NCI-H1092 treated with DMSO at 0.1 percent for 48 hours (cell line): ENCODE measurements at places on chromosomes 2 and 18.

- DNase-seq: no peak
Observed at GRCh38 chr18:26941584-26941983, 76.1 kb upstream of the AQP4 start.

- DNase-seq: no peak
Observed at GRCh38 chr18:6921571-6921970, 192.1 kb downstream of the ARHGAP28 start.

- DNase-seq: no peak
Observed at GRCh38 chr18:77127769-77128671, 4.6 kb downstream of the MBP start.

GRCh38 chr2:97758131-97758705, 44.8 kb downstream of the ZAP70 start:
- DNase-seq: no peak

- peak; percentile 37 for DNase-seq
Observed at GRCh38 chr18:77000527-77000926, 132.1 kb downstream of the MBP start.

GRCh38 chr2:134141598-134142340, 112.1 kb upstream of the MGAT5 start:
- DNase-seq: no peak

- no peak for DNase-seq
Observed at GRCh38 chr2:232537079-232537478, 2.4 kb upstream of the CHRNG start.

GRCh38 chr2:214631406-214631805, 178.1 kb downstream of the BARD1 start:
- no peak for DNase-seq

DNA sequence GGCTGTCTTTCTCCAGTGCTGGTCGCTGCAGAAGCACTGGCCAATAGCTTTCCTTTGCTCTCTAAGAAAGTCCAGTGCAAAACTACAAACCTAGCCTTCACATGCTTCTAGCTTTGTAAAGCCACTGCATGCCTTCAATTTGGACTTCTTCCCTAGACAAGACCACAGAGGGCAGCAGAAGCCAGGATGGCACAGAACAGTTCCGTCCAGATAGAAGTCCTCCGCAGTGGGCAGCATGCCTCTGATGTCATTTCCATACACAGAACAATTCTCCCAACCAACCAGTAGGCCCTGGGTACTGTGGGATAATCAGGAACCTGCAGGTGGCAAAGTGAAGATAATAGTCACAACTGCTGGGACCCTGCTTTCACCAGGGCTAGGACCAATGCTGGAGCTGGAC, 3.3 kb downstream of the ST6GAL2 start:
- no peak for DNase-seq

DNA sequence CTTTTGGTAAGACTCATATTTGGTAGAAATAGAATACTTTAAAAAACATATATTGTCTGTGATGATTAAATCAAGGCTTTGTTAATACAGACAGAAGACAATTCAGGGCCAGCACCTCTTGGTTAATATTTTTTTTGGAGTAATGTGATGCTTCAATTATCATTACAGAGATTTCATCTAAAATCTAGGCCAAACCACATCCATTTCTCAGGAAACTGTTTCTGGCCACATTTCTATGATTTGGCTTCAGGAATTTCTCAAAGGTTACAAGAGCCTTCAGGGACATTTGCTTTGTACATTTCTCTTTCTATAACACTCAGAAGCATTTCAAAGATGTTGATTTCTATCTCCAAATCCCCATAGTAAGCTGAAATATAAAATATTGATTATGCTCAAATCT, 614.9 kb downstream of the LRP1B start:
- no peak for DNase-seq

- no peak for DNase-seq
Observed at GRCh38 chr2:149487189-149487588, 100.4 kb downstream of the MMADHC start.

- DNase-seq: no peak
Observed at GRCh38 chr18:33761363-33761762, 183.3 kb downstream of the ASXL3 start.

DNA sequence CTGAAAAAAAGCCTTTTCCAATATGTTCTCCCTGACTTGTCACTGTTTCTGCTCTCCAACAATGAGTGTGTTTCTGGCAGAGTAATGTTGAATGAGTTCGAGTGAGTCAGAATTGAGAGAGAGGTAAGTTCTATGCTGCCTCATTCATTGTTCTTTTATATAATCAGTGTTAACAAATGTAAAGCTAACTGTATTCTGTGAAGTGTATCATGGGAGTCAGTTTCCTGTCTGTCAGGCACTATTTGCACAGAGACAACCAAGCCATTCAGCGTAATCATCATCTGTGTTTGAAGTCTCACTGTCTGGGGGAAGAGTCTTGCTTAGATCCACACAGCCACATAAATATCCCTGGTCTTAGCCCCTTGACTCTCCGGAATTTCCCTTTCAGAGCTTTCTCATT, 22.0 kb upstream of the UPP2 start:
- DNase-seq: no peak

- DNase-seq: peak; percentile 75
Observed at GRCh38 chr2:2234398-2235195, 96.5 kb downstream of the MYT1L start.

GRCh38 chr18:80103231-80103630, 5.8 kb upstream of the ADNP2 start:
- no peak for DNase-seq

- no peak for DNase-seq
Observed at GRCh38 chr2:3613524-3613905, 18.6 kb downstream of the COLEC11 start.

- DNase-seq: no peak
Observed at GRCh38 chr2:237158194-237158593, 72.5 kb downstream of the COPS8 start.

DNA sequence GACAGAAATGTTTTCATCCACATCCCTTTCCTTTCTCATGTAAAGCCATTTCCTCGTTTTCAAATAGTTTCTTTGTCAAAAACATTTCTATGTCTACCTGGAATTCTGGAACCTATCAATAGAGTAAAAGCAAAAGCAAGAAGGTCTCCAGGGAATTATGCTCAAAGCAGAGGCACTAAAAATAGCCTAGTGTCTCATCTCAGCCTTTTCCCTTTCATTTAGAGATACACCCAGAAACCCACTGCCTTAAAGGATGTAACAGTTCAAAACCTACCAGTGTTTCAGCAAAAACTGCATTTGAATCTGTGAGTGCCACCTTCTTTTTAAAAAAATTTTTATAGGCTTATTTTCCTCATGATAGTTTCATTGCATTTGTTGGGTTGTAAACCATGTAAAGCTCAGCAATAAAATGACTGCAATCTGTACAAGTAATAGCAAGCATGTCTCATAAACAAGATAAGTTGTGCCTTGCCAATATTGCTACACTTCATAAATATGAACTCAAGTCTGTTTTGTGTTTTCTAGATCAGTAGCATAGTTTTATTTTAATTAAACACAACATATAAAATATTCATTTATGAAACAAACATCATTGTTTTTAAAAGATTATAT, 927.3 kb upstream of the ACVR2A start:
- no peak for DNase-seq

GRCh38 chr18:39186008-39186407, 1620.4 kb upstream of the CELF4 start:
- DNase-seq: no peak

DNA sequence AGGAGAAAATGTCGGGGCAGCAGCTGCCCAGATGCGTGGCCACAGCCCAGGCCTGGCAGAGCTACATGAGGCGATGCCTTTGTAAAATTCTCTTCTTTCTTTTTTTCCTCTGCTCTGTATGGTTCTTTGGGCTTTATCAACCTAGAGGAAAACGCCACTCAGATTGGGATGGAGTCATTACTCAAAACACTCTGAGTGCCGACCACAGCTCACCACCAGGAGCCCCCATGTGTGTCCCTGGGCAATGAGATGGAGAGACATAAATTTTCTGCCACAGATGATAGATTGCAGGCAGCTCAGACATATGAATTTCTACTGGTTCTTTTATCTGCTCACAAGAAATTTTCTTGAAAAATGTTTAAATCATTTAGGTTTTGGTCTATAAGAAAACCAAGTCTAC, 56.0 kb downstream of the PARD6G start:
- DNase-seq: no peak

DNA sequence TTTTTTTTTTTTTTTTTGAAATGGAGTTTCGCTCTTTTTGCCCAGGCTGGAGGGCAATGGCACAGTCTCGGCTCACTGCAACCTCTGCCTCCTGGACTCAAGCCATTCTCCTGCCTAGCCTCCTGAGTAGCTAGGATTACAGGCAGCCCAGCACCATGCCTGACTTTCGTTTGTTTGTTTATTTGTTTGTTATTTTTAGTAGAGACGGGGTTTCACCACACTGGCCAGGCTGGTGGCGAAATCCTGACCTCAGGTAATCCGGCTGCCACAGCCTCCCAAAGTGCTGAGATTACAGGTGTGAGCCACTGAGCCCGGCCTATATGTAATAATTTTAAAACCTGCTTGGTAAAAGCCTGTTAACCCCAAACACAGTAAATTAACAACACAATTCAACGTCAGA, 435.7 kb downstream of the LRRTM4 start:
- DNase-seq: no peak

DNA sequence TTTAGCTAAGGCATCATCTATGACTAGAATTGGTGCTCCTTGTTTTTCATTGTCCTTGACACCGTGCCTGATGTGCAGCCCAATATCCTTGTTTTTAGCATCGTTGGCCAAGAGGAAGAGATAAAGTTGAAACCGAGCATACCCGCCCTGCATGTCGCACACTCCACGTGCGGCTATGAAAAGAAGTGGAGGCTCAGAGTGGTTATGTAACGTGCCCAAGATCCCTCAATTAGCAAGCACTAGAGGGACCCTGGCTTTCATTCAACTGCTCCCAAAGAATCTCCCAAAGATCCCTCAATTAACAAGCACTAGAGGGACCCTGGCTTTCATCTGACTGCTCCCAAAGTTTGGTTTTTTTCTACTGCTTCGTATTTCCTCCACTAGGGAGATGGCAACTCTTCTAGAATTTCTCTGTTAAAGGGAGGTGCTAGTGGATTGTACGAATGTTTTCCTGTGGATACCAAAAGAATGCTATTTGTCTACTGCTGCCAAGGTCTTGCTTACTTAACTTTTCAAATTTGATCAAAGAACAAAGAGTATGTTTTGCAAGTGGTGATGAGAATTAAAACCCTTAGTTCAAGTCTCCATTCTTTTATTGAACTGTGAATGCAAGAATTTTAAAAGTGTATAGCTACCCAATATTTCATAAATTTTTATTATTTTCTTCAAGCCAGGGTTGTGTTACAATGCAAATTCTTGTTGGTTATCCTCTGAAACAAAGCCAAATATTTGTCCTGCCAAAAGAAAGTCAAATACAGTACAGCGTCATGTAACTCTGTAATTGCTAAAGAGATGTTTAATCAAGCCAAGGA, 92.1 kb downstream of the AOX1 start:
- DNase-seq: no peak

DNA sequence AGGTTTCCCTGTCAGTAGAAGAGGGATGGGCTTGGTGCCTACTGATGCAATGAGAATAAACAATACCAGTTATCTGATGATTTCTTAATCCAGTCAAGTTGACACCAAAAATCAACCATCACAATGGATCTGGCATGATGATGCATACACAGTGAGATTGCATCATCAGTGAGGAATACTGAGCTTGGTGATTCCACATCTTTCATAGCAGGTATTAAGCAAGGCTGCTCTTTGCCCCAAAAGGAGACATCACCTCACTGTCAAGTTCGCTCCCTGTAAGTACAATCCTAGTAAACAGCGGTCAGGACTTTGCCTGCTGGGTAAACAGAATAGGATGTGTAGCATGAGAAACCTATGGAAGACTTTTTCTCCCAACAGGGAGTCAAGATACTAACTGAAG, 282.7 kb upstream of the CDH2 start:
- DNase-seq: no peak

DNA sequence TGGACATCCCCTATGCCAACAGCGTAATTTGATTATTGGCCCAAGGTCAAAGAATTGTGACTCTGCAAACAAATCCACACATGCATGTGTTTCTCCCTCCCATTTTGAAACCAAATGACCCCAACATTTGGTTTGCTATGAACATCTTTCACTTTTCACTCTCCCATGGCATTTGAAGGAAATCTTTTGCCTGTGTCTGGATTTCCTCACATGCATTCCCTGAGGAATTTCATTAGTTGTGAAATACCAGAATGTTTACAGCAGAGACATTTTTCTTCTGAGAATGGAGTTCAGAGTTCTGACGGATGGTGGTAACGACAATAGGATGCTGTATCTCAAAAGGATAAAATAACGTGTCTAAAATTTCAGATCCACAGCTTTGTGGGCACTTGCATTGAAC, 60.3 kb upstream of the LMAN1 start:
- peak; percentile 66 for DNase-seq

DNA sequence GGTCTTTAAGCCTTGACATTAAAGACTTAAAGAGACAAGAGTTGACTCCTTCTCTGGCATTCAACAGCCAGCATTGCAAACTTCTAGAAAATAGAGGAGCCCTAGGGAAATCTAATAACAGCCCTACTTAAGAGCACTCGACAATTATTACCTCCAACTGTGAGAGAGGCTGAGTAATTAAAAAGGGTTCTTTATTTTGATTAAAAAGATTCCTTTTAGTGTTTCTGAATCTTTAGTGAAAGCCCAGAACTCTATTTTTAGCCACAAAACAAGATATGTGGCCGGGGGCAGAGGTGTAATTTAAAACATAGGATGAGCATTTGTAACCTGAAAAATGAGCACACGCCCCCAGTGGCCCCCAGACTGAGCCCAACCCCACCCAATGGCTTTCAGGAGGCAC, 222.3 kb downstream of the SMAD2 start:
- DNase-seq: no peak

- no peak for DNase-seq
Observed at GRCh38 chr2:120250640-120251039, 2.0 kb upstream of the RALB start.

DNA sequence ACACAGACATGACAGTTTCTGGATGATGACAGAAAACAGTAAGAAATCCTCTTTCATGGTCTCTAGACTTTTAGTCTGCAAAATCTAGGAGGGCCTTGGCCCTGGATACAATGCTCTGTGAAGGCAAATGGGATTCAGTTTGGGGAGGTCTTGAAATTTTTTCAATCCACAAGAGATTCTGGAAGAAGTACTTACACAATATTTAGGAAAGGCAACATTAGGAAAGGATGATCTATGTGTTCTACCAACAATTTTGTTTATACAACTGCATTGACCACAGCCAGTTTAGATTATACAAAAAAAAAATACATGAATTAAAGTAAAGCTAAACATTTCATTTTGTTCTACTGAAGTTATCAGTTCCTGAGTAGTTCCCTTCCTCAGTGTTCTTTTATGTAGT, 208.0 kb downstream of the SRBD1 start:
- no peak for DNase-seq

DNA sequence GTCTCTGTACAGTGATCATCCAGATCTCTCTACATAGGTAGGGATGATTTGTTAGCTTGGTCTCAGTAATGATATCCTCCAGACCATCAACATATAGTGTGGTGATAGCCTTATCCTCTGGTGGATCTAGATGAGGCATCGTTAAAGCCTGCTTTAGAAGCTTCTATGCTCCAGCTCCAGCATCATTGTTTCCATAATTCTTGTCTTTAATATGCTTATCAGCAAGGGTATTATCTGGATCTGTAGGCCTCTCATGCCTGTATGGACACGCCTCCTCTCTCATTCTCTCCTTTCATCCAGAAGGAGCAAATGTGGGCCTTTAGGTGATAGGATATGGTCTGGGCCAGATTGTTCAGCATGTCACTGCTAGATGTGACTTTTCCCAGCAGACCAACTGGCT, 234.5 kb upstream of the CHST9 start:
- no peak for DNase-seq
